NCI-H187 (cell line): ENCODE measurements at places on chromosomes 2 and 18.
A peak's percentile ranks its signal among the peaks of the same experiment; 100 is the strongest.

- no peak for DNase-seq
Observed at GRCh38 chr2:209721497-209721896, 50.1 kb upstream of the UNC80 start.

DNA sequence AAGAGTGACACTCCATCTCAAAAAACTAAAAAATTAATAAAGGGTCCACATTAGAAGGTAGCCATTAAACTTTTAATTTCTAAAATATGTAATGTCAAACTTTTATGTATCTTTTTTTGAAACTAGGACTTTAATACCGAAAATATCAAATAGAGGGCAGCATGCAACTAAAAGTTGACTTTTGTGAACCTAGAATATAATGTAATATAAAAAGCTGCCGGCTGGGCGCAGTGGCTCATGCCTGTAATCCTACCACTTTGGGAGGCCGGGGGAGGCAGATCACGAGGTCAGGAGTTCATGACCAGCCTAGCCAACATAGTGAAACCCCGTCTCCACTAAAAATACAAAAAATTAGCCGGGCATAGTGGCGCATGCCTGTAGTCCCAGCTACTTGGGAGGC lies 62.8 kb downstream of the INO80D start:
- DNase-seq = no peak

DNA sequence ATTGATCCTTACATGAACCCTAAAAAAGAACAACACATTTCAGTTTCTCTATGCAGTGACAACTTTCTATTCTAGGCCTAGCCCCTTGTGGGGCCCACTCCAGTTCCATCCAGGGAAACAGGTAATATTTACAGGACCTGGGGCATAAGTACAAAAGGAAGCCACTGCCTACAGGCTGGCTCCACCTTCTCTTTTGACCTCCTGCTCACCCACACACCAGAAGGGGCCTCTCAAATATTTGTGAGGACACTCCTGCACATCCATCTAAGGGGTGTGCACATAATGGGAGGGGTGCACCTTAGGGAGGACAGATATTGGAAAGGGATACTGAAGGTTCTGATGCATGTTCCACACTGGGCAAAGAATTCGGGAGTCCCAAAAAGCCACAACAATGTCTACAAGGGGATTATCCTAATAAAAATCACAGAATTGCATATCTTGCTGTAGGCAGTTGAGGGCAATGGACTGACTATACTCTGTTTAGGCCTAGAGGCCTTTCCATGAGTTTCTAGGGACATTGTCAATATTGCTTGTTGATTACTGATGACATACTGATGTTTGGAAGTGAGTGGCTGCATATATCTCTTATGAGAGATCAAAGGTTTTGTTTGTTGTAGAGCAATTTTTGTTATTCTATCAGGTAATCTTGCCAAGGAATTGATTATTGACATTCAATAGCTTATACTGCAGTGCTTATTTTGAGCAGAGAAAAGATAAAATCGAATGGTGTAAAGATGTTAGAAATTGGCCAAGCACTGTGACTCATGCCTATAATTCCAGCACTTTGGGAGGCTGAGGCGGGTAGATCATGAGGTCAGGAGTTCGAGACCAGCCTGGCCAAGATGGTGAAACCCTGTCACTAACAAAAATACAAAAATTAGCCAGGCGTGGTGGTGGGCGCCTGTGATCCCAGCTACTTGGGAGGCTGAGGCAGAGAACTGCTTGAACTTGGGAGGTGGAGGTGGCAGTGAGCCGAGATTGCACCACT lies 23.8 kb upstream of the HNRNPA3 start:
- DNase-seq = no peak

DNA sequence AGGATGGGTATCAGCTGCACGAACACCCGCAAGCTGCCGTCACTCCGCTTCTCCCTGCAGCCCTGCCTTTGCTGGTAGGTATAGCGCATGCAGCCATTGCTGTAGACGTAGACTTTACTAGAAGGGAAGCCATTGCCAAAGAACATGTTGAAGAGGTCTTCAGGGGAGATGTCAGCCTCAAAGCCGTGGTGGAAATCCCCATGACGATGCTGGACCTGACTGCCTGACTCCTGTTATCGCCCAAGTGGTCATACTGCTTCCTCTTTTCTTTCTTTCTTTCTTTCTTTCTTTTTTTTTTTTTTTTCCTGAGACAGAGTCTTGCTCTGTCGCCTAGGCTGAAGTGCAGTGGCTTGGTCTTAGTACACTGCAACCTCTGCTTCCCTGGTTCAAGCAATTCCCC lies 68.7 kb upstream of the SPRED2 start:
- DNase-seq = no peak

DNA sequence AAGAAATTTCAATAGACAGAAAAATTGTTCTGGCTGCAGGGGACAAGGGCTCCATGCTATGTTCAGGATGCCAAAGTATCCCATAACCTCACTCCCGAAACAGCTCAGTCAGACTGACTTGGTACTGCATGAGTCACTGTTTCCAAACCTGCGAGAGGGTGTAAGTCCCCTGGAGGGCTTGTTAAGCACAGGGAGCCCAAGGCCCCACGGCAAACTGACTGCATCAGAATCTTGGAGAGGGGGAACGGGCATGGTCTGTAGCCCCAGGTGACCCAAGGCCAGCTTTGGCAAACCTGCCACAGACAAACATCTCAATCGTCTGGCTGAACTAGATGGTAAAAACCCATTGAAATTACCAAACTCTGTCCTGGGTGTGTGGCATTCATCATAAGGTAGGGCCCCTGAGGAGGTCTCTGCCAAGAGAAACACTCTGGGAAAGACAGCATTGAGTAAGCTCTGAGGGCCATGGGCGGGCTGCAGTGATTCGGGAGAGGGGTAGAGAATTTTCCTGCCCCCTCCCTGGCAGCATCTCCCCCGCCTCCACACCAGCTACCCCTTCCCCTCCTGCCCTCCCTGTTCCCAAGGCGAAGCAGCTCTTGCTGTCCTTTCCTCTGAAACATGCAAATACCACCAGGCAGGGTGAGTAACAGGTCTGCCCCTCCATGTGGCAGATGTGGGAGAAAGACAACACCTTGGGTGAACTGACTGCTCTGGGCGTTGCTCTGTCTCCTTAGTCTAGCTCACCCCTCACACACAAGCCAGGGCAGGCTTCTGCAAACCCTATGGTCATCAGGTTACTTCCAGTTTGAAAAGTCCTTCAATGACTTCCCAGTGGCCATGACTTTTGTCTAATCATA lies 274.7 kb upstream of the SIX2 start:
- no peak for DNase-seq

- DNase-seq = no peak
Observed at GRCh38 chr2:112958428-112959108, 19.2 kb upstream of the IL36G start.

DNA sequence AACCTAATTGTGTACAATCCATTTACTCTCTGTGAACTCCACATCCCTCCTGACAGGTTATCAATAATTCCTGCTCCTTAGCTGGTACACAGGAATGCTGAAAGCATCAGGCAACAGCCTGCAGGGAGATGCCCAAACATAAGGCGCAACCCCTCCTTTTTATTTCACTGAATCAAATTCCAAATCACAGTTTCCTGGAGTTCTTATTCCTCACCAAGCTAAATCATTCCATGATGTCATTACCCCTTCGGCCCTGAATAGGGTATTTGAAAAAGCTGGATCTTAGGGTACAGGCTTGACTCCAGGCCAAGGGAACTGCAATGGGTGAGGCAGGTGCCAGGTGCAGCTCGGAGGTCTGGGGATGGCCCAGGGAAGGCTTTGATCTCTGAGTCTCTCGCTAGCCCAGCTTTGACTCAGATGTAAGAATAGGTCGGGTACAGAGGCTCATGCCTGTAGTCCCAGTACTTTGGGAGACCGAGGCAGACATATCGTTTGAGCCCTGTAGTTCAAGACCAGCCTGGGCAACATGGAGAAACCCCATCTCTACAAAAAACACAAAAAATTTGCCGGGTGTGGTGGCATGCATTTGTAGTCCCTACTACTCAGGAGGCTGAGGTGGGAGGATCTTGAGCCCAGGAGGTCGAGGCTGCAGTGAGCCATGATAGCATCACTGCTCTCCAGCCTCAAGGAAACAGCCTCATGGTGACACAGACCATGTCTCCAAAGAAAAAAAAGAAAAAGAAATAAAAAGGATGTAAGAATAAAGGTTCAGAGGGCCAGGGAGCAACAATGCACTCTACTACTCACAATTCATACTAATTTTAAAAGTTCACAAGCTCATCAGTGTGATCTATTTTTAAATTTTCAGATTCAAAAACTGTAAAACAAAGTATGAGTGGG lies 6.8 kb downstream of the FHL2 start:
- DNase-seq = no peak

GRCh38 chr18:68533641-68534040 lies 181.3 kb downstream of the TMX3 start:
- no peak for DNase-seq

- no peak for DNase-seq
Observed at GRCh38 chr2:229041691-229042090, 229.4 kb downstream of the PID1 start.

DNA sequence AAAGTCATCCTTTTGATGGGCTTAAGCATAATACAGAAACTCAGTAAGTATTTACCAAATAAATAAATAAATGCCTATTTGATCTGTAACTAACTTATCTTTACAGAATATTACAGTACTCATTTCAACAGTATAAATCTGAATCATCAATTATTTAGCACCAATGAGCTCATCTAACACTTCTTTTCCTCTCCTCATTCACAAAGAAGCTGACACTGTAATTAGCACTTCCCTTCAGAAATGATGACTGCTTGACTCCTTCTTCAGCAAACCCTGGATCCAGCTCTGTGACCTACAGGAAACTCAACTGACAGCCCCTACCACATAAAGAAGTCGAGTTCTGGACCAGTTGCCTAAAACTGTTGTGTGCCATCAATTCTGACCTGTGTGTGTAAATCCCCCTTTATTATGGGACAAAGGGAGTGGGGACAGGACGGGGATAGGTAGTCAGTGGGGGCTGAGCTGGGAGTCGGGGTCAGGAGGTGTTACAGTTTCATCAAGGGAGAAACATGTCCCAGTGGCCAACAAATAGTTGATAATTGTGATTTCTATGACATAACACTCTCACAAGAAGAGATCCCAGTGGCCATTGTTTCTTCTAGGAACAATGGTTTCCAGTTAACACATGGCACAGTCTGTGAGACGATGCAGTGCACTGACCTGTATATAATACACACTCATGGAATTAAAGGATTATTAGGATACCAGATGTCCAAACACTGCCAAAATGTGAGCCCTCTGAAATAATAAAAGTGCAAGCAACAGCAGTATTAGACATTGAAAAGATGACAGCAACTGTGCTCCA lies 68.7 kb downstream of the STK39 start:
- no peak for DNase-seq

GRCh38 chr2:60470340-60470739 lies 83.1 kb downstream of the BCL11A start:
- peak; percentile 65 for DNase-seq
